ENCODE measurements at places on chromosomes 5 and 9. TPM values are rescaled to one million over a fixed set of nuclear protein-coding genes. Genes with fewer than 3 reads are reported as not detected.
A peak's percentile ranks its signal among the peaks of the same experiment; 100 is the strongest.

PROB1 gene
- 0.41 TPM for total RNA-seq

DNA sequence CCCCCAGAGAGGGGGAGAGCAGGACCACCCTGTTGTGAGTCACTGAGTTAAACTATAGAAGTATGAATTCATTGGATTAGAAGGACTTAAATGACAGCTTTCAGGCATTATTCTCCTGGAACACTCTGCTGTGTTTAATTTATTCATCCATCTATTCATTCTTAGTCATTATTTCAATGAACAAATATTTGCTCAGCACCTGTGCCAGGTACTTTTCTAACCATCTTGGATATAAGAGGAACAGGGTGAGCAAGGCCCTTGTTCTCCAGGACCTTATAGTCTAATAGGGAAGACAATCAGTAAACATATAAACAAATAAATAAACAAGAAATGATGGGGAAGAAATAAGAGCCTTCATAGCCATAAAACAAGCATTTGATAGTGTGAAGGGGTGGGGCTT lies 483.9 kb upstream of the BRINP1 start:
- DNase-seq = no peak

DNA sequence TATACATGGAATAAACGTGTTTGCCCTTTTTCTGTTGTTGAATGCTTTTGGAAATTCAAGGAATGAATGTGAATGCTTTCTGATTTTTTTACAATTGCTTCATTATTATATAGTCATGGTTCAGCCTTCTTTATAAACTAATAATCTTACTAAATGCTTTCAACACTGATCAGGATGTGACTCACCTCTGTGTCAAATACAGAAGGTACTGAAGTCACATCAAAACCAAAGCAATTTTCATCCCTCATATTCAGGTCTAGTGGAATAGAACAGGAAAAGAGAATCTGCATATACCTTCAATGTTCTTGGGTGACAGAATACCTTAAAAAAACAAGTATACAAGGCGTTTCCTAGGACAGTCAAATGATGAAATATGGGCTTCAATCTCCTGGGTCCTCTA lies 170.7 kb downstream of the PDE4D start:
- no peak for DNase-seq

- no peak for DNase-seq
Observed at GRCh38 chr5:116681334-116682013, 106.9 kb upstream of the SEMA6A start.

GRCh38 chr5:151255621-151256286 lies 2.8 kb downstream of the GM2A start:
- no peak for DNase-seq

- peak; percentile 64 for DNase-seq
Observed at GRCh38 chr9:130701059-130702022, 7.8 kb downstream of the EXOSC2 start.

GRCh38 chr9:88567870-88568269 lies 32.9 kb downstream of the NXNL2 start:
- DNase-seq = no peak

- DNase-seq = no peak
Observed at GRCh38 chr9:71741926-71742648, 26.2 kb downstream of the CEMIP2 start.

DNA sequence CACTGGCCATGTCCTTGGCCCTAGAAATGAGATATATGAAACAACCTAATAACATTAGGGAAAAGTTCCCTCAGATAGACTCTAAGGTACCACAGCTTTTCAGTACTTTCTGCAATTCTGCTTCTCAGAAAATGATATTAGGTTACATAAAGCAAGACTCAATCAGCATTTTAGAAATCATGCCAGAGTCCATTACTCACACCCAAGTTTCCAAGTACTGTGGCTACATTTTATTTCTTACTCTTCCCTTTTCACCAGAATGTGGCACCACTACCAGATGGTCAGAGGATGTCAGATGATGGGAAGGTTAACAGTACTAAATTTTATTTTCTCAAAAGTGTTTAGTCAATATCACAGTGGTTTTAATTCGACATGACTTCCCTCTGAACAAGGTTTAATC lies 217.2 kb downstream of the MLLT3 start:
- DNase-seq = no peak

- DNase-seq = no peak
Observed at GRCh38 chr9:68496356-68496755, 44.3 kb downstream of the TMEM252 start.

DNA sequence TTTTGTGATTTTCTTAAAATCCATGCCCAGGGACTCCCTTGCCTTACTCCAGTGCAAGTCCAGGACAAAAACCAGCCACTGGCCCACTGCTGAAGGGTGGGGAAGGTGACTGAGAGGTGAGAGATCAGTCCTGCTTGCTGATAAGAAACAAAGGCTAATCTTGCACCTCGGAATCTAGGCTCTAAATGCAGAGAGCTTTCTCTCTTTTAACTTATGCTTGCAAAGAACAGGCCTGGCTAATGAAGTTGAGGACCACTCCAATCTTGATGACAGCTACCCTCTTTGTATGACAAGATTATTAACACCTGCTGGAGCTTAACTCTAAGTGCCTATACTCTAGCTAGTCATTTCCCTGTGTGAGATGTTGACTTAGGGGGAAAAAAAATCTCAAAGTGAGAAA lies 8.8 kb downstream of the TLE1 start:
- DNase-seq = no peak

Measured in CD4-positive, alpha-beta T cell (primary cell).